Stimulated activated CD4-positive, alpha-beta T cell treated with anti-CD3 and anti-CD28 coated beads, TNF-alpha, amount 100 ng/mL, for 48 hours (primary cell): ENCODE measurements at places on chromosomes 6 and 20.

- DNase-seq = peak; percentile 66
Measured at GRCh38 chr20:31722257-31723068, at the start of gene BCL2L1. Gene BCL2L1 (minus strand): TSS chr20:31722868. CDS start chr20:31722218, 650 bp downstream.

GRCh38 chr6:44820321-44820720 lies 432.8 kb downstream of the CDC5L start:
- DNase-seq = no peak

- no peak for DNase-seq
Measured at GRCh38 chr6:108684771-108685329, 124.1 kb downstream of the FOXO3 start.

DNA sequence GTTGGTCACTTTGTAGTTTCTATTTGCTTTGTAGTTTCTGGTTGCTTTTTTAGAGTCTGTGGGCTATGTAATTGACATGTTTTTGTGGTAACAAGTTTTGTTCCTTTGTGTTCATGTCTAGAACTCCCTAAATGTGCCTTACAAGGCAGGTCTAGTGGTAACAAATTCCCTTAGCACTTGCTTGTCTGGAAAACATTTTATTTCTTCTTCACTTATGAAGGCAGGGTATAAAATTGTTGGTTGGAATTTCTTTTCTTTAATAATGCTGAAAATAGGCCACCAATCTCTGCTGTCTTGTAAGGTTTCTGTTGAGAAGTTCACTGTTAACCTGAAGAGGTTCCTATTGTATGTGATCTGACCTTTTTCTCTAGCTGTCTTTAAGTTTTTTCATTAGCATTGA lies 383.6 kb downstream of the EPHA7 start:
- no peak for DNase-seq

- no peak for DNase-seq
Measured at GRCh38 chr6:28277746-28278145, 3.6 kb upstream of the PGBD1 start.

- DNase-seq = no peak
Measured at GRCh38 chr6:34302929-34303328, 54.1 kb upstream of the SMIM29 start.

GRCh38 chr6:116144605-116145004 lies 18.7 kb upstream of the COL10A1 start:
- DNase-seq = no peak

GRCh38 chr20:13771853-13772453 lies 12.8 kb downstream of the ESF1 start:
- DNase-seq = no peak

DNA sequence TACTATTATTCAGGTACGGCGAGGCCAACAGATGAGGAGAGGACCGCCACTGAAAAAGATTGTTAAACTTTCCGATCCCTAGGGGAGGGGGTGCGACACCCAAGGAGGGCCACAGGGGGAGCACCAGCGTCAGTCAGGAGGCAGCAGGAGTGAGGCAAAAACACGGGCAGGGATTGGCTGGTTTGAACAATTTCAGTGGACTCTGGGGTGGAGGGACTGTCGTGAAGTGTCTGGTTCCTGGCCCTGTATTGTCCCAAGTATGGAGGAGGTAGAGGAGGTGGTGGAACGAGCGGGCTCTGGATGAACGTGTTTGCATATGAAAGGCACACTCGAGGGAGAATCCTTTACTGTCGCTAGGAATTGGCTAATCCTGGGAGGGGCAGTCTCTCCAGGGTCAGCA lies 32.5 kb upstream of the MCUR1 start:
- DNase-seq = no peak

GRCh38 chr6:142946924-142947713 lies 2.1 kb upstream of the HIVEP2 start:
- DNase-seq = peak; percentile 69

DNA sequence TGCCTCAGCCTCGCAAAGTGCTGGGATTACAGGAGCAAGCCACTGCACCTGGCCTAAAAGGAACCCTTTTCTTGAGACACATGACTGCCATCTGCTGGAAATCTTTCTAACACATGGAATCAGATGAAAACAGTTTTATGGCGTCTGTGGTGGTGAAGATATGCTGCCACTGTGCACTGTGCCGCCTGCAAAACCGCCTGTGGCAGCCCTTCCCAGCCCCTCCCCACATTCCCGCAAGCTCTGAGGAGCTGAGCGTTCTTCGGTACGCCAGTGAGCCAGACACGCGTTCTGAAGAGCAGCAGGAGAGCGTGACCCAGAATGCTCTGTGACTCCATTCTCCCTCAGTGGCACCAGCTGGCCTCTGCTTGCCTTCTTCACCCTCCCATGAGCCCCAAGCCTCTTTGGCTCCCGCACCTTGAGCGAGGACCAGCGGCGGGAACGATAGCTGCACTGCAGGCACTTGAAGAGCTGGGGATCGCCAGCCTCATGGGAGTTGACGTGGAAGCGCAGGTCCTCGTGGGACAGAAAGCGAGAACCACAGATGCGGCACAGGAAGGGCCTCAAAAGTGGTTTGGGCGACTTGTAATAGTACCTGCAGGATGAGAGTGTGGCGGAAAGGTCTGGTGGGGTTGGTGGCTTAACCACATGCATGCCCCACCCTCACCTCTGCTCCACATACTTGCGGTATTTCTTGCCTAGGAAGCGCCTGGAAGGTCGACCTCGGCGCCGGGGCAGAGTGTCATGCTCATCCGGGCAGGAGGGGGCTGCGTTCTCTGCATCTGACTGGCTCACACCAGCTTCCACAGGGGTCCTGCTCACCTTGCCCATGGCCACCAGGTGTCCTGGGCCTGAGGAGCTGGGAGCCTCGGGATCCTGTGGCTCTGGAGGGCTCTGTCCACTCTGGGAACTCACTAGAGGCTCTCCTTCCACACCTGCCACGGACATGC lies 8.7 kb downstream of the ZNF335 start:
- no peak for DNase-seq

- DNase-seq = no peak
Measured at GRCh38 chr6:138824482-138825144, 28.7 kb downstream of the ECT2L start.

- DNase-seq = no peak
Measured at GRCh38 chr20:19497064-19497463, 261.0 kb upstream of the RIN2 start.
